ENCODE measurements at places on chromosomes 1 and 21.

GRCh38 chr21:34031835-34032370, 41.5 kb upstream of the MRPS6 start:
- no peaks in the 10 kb centered on the region for H3K27me3 ChIP-seq
- H3K36me3 ChIP-seq: no peaks in the 10 kb centered on the region
- no peaks in the 10 kb centered on the region for H3K4me1 ChIP-seq

DNA sequence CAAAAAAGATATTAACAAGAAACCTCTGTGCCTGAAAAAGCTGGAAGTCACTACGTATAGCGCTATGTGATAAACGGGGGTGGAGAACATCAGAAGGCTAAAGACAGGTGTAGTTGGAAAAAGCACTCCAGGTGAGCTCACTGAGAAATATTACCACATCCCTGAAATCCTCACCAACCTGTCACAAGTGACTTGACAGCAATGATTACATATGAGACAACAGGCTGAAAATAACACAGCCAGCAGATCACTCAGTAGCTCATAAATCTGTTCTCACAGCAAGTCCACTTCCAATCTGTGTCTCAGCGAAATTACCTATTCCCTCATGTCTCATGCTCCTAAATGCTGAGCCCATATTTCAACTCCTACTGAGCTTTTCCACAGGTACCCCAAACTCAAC, 120.5 kb downstream of the UBR4 start:
- H3K4me3 ChIP-seq: no peak overlapping the region
- H3K27me3 ChIP-seq: no peaks in the 10 kb centered on the region
- peaks cover 98% of the 10 kb centered on the region for H3K36me3 ChIP-seq
- no peak overlapping the region for H3K27ac ChIP-seq
- no peak for DNase-seq
- H3K4me1 ChIP-seq: no peaks in the 10 kb centered on the region

DNA sequence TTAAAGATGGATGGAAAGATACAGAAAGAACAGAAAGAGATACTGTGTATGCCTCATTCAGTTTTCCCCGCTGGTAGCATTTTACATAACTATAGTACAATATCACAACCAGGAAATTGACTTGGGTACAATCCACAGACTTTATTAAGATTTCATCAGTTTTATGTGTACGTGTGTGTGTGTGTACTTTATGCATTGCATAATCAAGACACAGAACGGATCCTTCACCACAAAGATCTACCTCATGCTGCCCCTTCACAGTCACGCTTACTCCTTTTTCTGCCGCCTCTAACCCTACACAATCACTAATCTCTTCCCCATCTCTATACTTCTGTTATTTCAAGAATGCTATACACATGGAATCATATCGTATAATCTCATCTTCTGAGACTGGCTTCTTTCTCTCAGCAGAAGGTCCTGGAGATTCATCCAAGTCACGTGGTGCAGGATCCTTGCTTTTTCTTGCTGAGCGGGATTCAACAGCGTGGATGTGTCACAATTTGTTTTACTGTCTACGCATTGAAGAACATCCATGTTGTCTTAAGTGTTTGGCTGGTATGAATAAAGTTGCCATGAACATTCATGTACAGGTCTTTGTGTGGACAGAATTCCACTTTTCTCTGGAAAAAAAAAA, 76.7 kb downstream of the SLC35F3 start:
- no peak overlapping the region for H3K4me3 ChIP-seq
- no peaks in the 10 kb centered on the region for H3K27me3 ChIP-seq
- H3K36me3 ChIP-seq: no peaks in the 10 kb centered on the region
- H3K27ac ChIP-seq: no peak overlapping the region
- no peaks in the 10 kb centered on the region for H3K4me1 ChIP-seq

GRCh38 chr1:107263291-107263915, 122.6 kb downstream of the NTNG1 start:
- DNase-seq: no peak
- H3K27ac ChIP-seq: no peak overlapping the region
- H3K4me1 ChIP-seq: no peaks in the 10 kb centered on the region
- no peaks in the 10 kb centered on the region for H3K36me3 ChIP-seq
- no peaks in the 10 kb centered on the region for H3K27me3 ChIP-seq

- H3K4me1 ChIP-seq: peaks cover 6% of the 10 kb centered on the region
- no peak for DNase-seq
- no peak overlapping the region for H3K27ac ChIP-seq
- H3K27me3 ChIP-seq: no peaks in the 10 kb centered on the region
- no peaks in the 10 kb centered on the region for H3K36me3 ChIP-seq
Observed at GRCh38 chr1:244301595-244302130, 150.0 kb downstream of the ADSS2 start.

- H3K4me1 ChIP-seq: no peaks in the 10 kb centered on the region
- no peaks in the 10 kb centered on the region for H3K27me3 ChIP-seq
- H3K36me3 ChIP-seq: no peaks in the 10 kb centered on the region
- peak; percentile 39 for DNase-seq
- no peak overlapping the region for H3K27ac ChIP-seq
Observed at GRCh38 chr21:28375708-28376385, 616.8 kb downstream of the LTN1 start.

DNA sequence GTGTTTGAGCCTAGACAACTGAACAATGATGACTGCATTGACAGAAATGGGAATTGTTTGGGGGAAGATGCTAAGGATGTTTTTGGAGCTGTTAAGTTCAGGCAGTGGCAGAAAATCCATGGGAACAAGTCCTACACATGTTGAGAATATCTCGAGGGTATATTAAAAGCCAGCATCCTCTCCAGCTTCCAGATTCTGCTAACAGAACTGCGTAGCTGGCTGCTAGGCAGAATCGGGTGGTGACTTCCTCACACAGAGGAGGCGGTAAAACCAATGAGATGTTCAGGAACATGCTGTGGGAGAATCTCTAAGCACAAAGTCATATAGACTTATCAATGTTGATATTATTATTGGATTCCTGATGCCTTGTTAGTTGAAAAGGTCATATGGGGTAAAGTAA, 14.8 kb downstream of the FAM163A start:
- H3K27ac ChIP-seq: no peak overlapping the region
- no peaks in the 10 kb centered on the region for H3K4me1 ChIP-seq
- no peak overlapping the region for H3K4me3 ChIP-seq
- no peak for DNase-seq

DNA sequence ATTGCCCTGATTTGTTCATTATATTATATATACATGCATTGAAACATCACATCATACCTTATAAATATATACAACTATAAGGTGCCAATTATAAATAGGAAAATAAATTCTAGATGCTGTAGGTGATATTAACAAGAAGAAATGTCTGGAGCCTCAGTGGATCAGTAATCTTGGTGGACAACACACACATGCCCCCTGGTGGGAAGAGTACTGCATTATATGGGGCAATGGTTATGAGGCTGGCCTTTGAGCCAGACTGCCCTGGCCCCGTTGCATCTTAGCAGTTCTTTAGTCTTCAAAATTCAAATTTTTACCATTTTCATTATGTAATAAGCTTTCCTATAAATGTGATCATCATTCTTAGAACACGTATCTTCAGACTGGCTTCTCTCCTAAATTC, 335.0 kb upstream of the GREM2 start:
- H3K27me3 ChIP-seq: no peaks in the 10 kb centered on the region
- no peaks in the 10 kb centered on the region for H3K36me3 ChIP-seq
- no peak overlapping the region for H3K4me3 ChIP-seq
- H3K27ac ChIP-seq: no peak overlapping the region
- peak; percentile 61 for DNase-seq

DNA sequence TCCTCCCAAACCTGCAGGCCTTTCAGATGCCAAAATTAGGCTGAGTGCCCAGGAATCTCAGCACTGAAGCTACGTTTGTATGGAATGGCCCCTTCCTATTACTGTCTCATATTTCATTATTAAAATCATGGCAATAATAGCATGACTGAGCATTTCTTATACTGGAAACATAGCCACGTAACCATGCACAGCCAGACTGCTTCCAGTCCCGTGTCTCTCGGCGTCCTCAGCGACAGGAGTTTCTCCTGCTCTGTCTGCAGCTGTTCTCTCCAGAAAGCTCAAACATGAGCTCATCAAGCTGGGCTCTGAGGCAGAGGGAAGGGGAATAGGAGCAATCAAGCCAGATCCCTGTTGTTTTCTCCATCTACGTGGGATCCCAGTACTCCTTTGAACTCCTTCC, 104.0 kb downstream of the CDC7 start:
- peaks cover 19% of the 10 kb centered on the region for H3K4me1 ChIP-seq
- no peak for DNase-seq
- no peak overlapping the region for H3K27ac ChIP-seq
- no peaks in the 10 kb centered on the region for H3K36me3 ChIP-seq
- no peaks in the 10 kb centered on the region for H3K27me3 ChIP-seq
- H3K4me3 ChIP-seq: no peak overlapping the region

GRCh38 chr1:94560333-94560732, 18.8 kb upstream of the F3 start:
- H3K4me1 ChIP-seq: no peaks in the 10 kb centered on the region
- DNase-seq: no peak
- no peaks in the 10 kb centered on the region for H3K36me3 ChIP-seq
- no peak overlapping the region for H3K4me3 ChIP-seq
- no peaks in the 10 kb centered on the region for H3K27me3 ChIP-seq
- H3K27ac ChIP-seq: no peak overlapping the region

GRCh38 chr1:243575070-243575469, 275.0 kb downstream of the AKT3 start:
- no peak for DNase-seq
- no peak overlapping the region for H3K27ac ChIP-seq
- peaks cover 4% of the 10 kb centered on the region for H3K36me3 ChIP-seq
- H3K4me1 ChIP-seq: no peaks in the 10 kb centered on the region

GRCh38 chr1:192235127-192235526, 76.9 kb downstream of the RGS18 start:
- peak; percentile 12 for DNase-seq
- H3K4me3 ChIP-seq: no peak overlapping the region
- H3K36me3 ChIP-seq: no peaks in the 10 kb centered on the region
- H3K4me1 ChIP-seq: no peaks in the 10 kb centered on the region
- no peaks in the 10 kb centered on the region for H3K27me3 ChIP-seq
- no peak overlapping the region for H3K27ac ChIP-seq

- peak within 1 kb of the TSS; percentile 23 for H3K4me3 ChIP-seq
- peaks cover 100% of the 10 kb centered on the region for H3K27me3 ChIP-seq
- H3K27ac ChIP-seq: no peak within 1 kb of the TSS
- peak; percentile 63 for DNase-seq
- no peaks in the 10 kb centered on the region for H3K36me3 ChIP-seq
Observed at GRCh38 chr1:46489638-46490405, at the start of gene DMBX1. Gene DMBX1 (plus strand): TSS chr1:46489836. CDS start chr1:46507011, 17,175 bp downstream.

DNA sequence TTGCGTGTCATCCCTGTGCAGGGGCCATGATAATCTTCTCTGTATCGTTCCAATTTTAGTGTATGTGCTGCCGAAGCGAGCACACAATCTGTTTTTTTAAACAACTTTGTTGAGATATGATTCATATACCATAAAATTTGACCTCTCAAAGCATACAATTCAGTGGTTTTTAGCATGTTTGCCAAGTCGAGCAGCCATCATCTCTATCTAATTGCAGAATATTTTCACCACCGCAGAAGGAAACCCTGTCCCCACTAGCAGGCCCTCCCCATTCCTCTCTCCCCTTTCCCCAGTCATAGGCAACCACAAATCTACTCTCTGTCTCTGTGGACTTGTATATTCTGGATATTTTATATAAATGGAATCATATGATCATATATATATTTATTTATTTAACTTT, 78.7 kb upstream of the TINAGL1 start:
- no peak overlapping the region for H3K27ac ChIP-seq
- no peaks in the 10 kb centered on the region for H3K36me3 ChIP-seq
- no peak overlapping the region for H3K4me3 ChIP-seq
- peak; percentile 77 for DNase-seq

DNA sequence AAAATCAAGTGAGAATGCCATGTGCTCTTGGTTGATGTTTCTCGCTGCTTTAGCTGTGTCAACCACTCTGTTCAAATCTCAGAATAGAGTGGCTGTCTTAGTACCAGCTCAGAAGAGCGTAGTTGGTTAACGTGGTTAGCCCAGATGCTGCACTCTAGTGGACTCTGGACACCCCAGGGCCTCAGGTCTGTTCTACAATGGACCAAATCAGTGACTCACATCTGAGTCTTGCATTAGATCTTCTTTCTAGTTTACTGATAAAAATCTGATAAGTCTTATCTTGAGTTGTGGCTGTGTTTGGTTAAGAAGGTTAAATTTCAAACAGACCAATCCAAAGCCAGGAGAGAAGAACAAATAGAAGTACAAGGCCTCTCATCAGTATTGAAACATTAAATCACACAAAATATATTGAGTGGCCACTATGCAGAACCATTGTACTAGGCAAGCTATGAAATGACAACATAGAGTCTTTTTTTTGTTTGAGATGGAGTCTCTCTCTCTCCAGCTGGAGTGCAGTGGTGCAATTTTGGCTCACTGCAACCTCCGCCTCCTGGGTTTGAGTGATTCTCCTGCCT, 104.1 kb downstream of the NR5A2 start:
- H3K27me3 ChIP-seq: no peaks in the 10 kb centered on the region
- H3K27ac ChIP-seq: no peak overlapping the region
- DNase-seq: no peak
- H3K36me3 ChIP-seq: no peaks in the 10 kb centered on the region
- no peak overlapping the region for H3K4me3 ChIP-seq
- no peaks in the 10 kb centered on the region for H3K4me1 ChIP-seq
